ENCODE measurements at places on chromosomes 4 and X.

- no peak for DNase-seq
Observed at GRCh38 chr4:142434519-142435224, 411.4 kb downstream of the INPP4B start.

- no peak for DNase-seq
Observed at GRCh38 chr4:3475041-3475712, 12.1 kb downstream of the DOK7 start.

GRCh38 chr4:169167957-169168858 is 102.5 kb downstream of the SH3RF1 start:
- no peak for DNase-seq

DNA sequence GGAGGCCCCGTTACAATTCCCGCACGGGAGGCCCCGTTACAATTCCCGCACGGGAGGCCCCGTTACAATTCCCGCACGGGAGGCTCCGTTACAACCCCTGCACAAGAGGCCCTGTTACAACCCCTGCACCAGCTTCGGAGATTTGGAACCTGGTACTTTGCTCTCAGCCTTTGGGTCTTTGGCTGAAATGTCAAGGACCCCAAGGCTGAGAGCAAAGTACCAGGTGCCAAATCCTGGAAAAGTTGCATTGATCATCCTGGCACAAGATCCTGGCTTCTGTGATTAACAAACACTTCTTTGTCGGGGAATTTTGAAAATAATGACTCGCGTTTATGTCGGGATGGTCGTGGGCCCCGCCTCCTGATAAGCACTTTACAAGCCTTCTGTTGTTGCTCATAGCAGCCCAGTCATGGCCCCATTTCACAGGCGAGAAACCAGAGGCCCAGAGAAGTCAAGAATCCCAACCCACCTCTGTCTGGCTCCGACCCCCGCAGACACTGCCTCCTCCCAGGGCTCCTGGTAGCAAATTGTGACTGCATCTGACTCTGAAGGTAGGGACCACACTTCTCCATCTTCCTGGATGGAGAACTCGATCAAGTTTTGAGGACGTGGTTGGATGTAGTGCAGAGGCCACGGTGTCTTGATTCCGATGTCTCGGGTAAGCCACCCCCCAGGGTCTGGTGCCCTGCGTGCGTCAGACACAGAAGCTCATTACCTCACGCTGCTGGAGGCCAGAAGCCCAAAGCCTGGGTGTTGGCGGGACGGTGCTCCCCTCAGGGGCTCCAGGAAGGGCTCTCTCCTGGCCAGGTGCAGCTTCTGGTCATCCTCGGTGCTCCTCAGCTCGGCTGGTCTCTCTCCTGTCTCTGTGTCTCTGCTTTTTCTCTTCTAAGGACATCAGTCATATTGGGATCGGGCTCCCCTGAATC is 60.3 kb downstream of the ADRA2C start:
- DNase-seq: no peak

DNA sequence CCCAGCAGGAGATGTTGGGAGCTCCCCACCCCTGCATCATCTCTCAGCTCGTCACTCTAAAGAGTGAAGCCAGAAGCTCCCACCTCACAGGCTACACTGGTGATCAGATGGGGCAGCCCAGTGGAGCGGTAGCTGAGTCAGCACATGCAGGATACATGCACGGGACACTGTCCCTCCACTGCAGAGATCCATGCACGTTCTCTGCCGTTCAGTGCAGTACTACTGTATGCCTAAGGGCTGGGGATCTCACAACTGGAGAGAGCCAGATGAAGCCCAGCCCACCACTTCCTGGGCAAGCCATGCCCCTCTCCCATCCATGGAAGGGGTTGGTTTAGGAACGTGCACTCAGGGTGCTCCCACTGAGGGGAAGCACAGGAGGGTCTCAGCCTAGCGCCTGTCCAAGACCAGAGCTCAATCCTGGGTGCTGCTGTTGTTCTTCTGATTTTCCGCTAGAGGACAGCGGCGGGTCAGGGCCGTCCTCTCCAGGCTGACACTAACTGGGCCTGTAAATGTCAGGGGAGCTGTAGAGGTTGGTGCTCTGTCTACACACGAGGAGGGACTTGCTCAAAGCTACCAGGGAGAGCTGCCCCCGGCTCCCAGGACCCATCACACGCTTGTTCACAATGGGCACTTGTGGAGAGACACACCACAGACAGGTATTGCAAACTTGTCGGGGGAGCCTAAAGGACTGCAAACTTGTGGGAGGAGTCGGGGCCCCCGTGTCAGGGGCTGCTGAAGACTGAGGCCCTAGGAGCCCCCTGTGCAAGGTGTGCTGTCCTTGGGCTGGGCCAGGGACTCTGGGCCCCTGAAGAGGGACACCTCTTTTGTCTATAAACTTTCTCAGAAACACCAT is 18.2 kb upstream of the ABLIM2 start:
- no peak for DNase-seq

Measured in ovary (tissue), 10 donors.